ENCODE measurements at places on chromosomes 12 and 14.

- DNase-seq = no peak
These were observed 13.0 kb downstream of the NUP37 start for GRCh38 chr12:102106905-102107304.

- no peak for DNase-seq
These were observed 1616.5 kb upstream of the FLRT2 start for GRCh38 chr14:83913476-83913875.

DNA sequence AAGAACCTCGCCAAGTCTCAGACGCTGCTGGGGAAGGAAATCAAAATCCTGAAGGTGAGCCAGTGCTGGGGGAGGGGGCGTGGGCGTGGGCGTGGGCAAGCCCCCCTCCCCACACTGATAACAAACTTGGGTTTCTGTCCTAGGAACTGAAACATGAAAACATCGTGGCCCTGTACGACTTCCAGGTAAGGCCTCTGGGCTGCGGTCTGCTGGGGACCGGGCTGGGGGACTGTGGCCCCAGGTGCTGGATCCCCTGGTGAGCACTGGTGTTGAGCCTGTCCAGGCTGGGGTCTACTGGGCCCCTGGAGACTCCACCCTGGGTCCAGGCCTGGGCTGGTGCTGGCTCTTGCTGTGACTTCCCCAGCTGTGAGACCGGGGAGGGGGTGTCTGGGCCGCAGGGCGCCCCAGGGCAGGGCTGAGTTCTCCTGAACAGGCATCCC is 1.2 kb downstream of the ULK1 start:
- DNase-seq = no peak

- no peak for DNase-seq
These were observed 996 bp downstream of the SSPN start for GRCh38 chr12:26196421-26196716.

DNA sequence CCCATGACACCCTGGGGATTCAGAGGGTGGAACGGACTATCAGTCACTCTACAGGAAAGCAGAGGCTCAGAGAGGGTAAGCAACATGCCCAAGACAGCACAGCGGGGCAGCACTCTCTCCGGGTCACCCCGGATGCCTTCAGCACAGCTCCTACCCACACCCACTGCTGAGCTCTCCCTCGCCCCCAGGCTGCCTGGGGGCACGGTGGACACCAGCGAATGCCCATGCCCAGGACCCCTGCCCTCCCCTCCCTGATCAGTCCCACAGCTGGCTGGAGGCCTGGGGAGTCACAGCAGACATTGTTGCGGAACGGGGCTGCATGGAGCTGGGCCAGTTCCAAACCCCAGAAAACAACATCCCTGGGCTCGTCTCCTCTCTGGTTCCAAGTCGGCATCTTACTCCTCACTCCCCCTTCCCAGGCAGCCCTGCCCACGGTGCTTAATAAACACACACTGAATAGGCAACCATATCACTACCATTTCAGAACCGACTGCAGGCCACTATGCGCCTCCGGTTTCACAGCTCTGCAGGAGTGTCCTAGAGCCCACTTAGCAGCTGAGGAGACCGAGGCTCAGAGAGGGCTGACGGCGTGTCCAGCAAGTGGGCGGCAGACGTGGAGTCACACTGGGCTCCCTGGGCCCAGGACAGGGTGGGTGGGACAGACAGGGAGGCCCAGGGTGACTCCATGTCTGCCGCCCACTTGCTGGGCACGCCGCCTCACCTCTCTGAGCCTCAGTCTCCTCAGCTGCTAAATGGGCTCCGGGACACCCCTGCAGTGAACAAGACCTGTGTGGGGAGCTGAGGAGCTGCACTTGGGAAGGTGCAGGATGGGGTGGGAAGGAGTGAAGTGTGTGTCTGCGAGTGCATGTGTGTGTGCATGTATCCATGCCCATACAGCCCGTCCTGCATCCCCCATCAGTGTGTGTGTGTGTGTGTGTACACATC is 27.0 kb downstream of the CCDC85C start:
- DNase-seq = no peak

DNA sequence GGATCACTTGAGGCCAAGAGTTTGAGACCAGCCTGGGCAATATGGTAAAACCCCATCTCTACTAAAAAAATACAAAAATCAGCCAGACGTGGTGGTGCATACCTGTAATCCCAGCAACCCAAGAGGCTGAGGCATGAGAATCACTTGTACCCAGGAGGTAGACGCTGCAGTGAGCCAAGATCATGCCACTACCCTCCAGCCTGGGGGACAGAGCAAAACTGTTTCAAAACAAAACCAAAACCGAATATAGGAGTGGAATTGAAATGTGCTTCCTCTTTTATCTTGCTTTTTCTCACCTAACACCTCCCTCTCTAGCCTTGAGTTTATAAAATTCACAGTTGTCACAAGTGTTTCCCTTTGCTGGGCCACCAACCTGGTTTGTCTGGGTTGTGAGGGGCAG is 181.9 kb downstream of the PAH start:
- no peak for DNase-seq

DNA sequence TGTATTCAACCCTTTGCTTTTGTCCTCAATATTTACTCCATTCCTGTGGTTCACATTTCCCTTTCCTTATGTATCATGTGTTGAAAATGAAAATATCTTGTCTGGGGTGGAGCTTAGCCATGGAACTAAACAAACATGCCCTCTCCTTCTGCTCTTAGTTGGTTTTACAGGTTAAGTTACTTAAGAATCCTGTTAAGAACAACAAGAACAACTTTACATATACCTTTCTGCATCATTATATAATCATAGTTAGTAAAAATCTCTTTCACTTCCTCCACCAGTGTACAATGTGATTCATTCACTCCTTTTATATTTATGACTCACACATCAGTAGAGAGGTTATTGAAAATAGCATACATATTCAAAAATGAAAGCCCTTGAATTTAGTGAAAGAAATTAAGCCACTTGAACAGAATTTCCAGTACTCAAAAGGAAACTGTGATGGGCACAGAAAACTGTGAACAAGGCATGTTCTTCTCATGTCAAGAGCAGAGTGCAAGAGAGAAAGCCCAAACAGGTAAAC is 307.7 kb downstream of the CCDC91 start:
- no peak for DNase-seq

GRCh38 chr12:51399891-51400290 is 8.7 kb upstream of the GALNT6 start:
- no peak for DNase-seq

DNA sequence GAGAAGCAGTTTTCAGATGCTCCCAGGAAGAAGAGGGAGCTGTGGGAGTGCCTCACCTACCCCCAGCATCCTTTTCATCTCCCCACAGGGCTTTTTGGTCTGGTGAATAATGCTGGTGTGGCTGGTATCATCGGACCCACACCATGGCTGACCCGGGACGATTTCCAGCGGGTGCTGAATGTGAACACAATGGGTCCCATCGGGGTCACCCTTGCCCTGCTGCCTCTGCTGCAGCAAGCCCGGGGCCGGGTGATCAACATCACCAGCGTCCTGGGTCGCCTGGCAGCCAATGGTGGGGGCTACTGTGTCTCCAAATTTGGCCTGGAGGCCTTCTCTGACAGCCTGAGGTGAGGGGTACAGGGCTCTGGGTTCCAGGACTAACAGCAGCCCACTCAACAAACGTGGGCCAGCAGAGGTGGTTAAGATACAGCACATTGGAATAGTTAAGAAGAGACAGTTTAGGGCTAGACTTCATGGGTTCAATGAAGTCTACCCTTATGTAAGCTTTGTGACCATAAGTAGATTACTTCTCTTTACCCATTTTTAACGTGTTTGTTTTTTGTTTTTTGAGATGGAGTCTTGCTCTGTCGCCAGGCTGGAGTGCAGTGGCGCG is 1.5 kb downstream of the RDH5 start:
- no peak for DNase-seq

DNA sequence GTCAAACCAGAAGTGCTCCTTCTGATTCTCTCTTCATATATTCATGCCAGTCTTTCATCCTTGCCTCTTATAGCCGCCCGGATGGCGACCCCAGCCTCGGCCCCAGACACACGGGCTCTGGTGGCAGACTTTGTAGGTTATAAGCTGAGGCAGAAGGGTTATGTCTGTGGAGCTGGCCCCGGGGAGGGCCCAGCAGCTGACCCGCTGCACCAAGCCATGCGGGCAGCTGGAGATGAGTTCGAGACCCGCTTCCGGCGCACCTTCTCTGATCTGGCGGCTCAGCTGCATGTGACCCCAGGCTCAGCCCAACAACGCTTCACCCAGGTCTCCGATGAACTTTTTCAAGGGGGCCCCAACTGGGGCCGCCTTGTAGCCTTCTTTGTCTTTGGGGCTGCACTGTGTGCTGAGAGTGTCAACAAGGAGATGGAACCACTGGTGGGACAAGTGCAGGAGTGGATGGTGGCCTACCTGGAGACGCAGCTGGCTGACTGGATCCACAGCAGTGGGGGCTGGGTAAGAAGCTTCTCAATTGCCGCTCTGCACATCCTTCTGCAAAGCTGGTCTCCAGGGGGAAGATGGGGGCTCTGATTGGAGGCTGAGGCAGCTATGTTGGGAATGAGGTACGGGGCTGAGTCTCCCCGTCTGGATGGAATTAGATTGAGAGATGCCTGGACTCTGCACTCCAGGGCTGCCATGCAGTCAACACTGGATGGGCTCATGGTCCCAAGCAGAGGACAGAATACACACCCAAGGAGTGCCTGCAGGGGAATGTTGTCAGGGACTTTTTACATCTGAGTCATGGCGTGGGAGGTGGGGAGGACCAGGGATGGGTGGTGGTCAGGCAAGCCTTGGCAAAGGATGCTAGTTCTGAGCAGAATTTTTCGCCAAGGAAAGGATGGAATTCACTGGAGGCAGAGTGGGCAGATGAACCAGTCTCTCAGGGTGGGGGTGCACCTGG is 1.3 kb downstream of the BCL2L2 start:
- DNase-seq = no peak

DNA sequence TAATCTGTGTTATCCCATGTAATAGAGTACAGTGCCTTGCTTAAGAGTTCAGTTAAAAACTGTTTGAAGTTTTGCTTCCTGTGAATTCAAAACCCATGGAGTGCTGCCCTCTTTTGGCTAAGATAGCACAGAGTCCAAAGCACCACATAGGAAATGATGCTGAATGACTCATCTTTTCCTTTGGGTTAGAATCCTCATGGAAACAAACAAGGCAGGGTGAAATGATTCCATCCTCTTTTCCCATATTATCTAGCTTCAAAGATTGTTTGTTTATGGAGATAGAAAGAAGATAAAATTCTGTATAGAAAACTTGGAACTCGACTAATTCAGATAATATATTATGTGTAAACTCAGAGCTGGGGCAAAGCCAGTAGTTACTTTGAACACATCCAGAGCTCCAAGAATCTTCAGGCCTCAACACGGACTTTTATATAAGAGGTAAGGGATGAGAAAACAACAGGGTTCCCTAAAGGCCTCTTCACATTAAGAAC is 87.4 kb downstream of the OTOGL start:
- DNase-seq = peak; percentile 69

DNA sequence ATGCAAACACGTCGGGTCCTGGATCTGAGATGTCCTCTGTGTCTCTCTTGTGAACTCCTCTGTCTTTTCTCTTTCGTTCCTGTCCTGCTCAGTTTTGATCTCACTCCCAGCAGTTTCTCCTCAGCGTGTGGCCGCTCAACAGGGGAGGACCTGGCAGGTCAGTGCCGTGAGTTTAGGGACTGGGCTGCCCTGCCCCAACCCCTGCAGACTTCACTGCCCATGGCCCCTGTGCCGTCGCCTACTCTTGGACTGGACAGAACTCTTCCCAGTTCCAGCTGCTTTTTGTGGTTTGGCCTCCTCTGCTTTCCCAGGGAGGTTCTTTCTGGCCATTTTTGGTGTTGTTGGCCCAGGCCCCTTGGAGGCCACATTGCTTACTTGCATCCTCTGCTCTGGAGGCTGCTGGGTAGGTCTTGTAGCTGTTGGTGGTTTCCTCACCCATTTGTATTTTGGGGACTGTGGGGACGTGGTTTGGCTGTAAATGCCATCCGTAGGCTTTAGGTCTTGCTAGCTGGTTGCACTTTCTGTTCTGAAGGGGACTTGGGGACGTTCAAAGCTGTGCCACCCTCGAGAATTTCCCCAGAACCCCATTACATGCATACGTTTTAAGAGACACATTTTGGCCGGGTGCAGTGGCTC is 20.0 kb upstream of the DNAH10 start:
- DNase-seq = no peak

DNA sequence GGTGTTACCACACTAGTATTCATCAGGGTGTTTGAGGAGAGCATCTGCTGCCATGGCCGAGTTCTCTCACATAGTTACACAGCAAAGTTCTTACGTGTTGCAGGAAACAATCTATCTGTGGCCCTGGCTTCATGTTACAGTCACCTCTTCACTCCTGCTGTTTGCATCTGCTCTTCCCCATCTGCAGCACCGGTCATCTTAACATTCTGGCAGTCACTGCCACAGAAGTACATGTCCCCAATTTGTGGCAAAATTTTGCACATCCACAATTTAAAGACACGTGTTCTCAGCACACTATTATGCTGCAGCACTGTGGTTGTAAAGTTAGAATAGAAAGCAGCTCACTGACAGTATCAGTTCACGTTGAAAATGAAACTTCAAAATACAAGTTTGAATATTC is 23.2 kb downstream of the MAPK1IP1L start:
- no peak for DNase-seq

- DNase-seq = no peak
These were observed 162.1 kb downstream of the ZFP36L1 start for GRCh38 chr14:68630611-68631393.

DNA sequence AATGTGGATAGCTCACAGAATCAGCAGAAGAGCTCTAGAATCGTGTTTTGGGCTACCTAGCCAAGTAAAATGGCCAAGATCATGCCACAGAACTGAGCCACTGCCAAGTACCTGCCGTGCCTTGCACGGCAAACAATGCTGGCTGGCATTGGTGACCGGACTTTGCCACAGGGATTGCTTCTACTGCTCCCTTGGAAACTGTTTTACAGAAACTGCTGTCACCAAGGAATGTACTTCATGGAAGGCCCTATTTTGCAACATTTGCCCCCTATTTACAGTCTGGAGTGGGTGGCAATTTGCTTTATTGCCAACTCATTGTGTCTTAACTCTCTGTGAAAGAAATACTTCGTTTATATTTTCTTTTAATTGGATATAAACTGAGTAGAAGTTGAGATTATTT is 49.0 kb downstream of the BORCS5 start:
- no peak for DNase-seq

DNA sequence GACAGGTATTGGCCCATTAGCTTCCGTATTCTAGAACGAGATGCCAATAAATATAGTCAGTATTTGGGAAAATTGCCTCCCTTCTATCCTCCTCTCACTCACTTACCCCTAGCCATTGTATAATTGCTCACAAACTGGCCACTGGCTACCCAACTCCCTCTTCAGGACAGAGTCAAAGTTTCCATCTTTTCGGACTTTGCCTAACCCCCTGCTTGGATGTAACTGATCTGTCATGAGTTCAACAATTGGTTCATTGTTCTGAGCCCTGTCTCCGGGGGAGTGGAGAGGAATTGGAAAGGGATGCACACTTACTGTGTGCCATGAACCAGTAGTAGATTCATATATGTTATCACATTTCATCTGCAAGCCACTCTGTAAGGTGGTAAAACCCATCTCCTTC is 12.2 kb downstream of the MYRFL start:
- no peak for DNase-seq

GRCh38 chr12:124057691-124058090 is 84.7 kb downstream of the ZNF664 start:
- DNase-seq = no peak

All from ureter (tissue), 1 donor.